Thyroid gland (tissue), 4 donors: ENCODE measurements at places on chromosomes 7 and 10. TPM values are rescaled to one million over a fixed set of nuclear protein-coding genes. Genes with fewer than 3 reads are reported as not detected.

GRCh38 chr7:105131890-105132289, 117.9 kb downstream of the KMT2E start:
- no peak for DNase-seq
- H3K36me3 ChIP-seq: no peaks in the 10 kb centered on the region
- no peaks in the 10 kb centered on the region for H3K4me1 ChIP-seq

- H3K27ac ChIP-seq: no peak overlapping the region
- no peaks in the 10 kb centered on the region for H3K27me3 ChIP-seq
- H3K4me3 ChIP-seq: no peak overlapping the region
- DNase-seq: no peak
- H3K36me3 ChIP-seq: no peaks in the 10 kb centered on the region
Observed at GRCh38 chr7:118844748-118845147, 620.2 kb downstream of the ANKRD7 start.

DNA sequence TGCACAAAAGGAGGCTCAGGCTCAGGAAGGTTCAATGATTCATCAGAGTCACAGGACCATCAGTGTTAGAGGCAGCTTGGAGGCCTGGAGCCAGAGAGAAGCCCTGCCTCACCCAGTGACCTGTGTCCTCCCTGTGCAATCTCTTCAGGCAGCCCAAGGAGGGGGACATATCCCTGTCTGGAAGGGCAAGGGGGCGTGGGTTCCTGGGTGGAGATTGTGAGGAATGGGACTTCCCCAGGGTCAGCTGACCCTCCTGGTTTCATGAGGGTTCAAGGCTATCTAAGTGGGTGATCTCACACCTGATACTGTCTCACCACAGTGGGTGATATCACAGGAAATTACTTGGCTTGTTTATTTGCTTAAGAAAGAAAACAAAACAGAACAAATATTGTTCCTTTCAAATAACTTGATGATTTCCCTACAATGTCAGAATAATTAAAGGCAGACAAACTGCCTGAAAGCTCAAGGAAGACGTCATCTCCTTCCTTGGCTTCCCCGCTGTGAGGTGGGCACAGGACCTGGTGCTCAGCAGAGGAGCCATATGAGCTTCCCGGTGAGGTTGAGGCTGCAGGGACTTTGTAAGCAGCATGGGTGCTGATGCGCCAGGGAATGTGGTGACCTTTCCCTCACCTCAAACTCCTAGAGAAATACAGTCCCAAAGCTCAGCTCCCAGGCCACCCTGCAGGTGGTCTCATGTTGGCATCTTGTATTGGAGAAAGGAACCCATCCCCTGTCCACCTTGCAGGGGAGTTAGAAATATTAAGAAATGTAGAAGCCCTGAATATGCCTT, 763.2 kb downstream of the GRID1 start:
- H3K27me3 ChIP-seq: no peaks in the 10 kb centered on the region
- H3K27ac ChIP-seq: no peak overlapping the region
- H3K4me3 ChIP-seq: no peak overlapping the region
- H3K4me1 ChIP-seq: peaks cover 10% of the 10 kb centered on the region
- DNase-seq: no peak
- H3K36me3 ChIP-seq: no peaks in the 10 kb centered on the region

DNA sequence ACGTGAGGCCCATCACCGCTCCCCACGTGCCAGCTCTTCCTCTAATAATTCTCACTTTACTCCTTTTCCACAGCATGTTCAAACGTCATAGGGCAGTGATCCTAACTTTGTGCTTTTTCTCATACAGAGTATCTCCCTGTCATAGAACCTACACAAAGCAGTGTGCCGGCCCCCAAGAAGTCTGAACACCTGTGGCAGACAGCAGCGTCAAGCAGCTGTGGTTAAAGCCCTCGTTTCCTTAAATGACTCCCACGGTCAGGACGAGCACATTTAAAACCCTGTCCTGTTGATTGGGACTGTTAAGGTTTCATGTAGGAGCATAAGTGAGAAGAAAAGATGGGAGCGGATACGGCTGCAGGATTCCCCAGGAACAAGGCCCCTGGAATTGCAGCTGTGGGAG, 267.2 kb downstream of the DIP2C start:
- no peak overlapping the region for H3K4me3 ChIP-seq
- DNase-seq: no peak
- H3K27me3 ChIP-seq: no peaks in the 10 kb centered on the region
- no peak overlapping the region for H3K27ac ChIP-seq
- H3K4me1 ChIP-seq: no peaks in the 10 kb centered on the region
- H3K36me3 ChIP-seq: no peaks in the 10 kb centered on the region

- no peak overlapping the region for H3K4me3 ChIP-seq
- no peak overlapping the region for H3K27ac ChIP-seq
- H3K4me1 ChIP-seq: no peaks in the 10 kb centered on the region
Observed at GRCh38 chr10:120998251-120998650, 147.1 kb downstream of the WDR11 start.

DNA sequence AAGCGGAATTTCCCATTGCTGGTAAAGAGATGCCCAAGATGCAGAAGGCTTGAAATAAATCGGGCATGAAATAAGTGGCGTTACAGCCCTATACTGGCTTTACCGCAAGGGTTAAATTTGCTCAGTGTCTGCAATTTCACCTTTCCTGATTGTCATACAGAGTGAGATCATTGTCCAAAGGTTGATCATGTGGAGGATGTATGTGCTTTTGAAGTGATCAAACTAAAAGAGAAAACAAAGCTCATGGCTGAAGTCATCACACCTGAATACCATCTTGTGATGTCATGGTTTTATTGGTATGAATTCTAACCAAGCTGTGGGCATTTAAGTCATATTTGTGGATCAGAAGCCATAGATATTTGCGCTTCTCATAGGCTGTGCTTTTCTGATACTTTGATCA, 635.5 kb downstream of the AUTS2 start:
- no peaks in the 10 kb centered on the region for H3K27me3 ChIP-seq
- DNase-seq: no peak
- no peak overlapping the region for H3K4me3 ChIP-seq

DNA sequence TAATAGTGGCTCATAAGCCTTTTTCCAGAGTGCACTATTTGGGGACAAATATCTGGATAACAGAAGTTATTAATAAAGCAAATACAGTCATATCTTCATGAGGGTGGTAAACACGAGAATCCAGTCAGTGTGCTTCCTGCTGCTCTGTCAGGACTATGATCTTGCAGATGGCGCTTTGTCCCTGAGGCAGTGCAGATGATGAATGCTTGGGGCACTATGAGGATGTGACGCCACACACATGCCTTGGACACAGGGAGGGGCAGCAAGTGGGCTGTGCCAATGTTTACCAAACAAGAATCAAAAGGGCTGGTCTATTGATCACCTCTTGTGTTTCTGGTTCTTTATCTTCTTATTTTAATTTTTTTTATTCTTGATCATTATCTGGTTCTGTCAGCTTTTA, 79.8 kb downstream of the GAD2 start:
- no peak overlapping the region for H3K4me3 ChIP-seq
- H3K4me1 ChIP-seq: no peaks in the 10 kb centered on the region
- H3K36me3 ChIP-seq: no peaks in the 10 kb centered on the region
- H3K27me3 ChIP-seq: no peaks in the 10 kb centered on the region
- DNase-seq: no peak

DNA sequence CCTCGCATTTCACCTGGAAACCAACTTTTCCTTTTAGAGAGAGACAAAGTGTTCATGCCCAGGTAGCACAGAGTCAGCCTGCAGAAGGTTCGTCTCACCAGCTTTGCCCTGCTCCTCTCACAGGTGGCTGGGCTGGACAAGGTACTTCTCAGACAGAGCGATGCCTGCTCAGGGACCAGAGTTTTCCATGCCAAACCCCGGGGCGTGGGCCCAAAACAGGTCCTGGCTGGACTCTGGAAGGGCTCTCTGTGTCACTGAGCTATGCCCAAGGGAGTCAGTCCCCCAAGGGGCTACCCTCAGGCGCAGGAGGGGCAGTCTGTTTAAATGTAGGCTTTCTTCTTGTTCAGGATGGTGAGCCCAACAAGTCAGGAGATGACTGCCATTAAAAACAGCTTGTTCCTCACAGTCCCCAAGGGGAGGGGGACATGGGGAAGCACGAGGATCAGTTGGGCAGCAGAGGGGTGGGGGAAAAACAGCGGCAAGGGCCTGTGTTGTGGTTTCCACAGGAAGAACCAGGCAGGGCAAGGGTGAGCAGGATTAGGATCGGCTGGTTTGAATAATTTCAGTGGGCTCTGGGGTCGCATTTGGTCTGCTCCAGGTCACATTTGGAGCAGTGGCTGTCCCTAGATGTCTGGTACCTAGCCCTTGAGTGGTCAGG, 55.5 kb upstream of the FIGNL1 start:
- H3K36me3 ChIP-seq: no peaks in the 10 kb centered on the region
- no peak for DNase-seq
- H3K27ac ChIP-seq: no peak overlapping the region
- no peaks in the 10 kb centered on the region for H3K27me3 ChIP-seq
- H3K4me3 ChIP-seq: no peak overlapping the region
- no peaks in the 10 kb centered on the region for H3K4me1 ChIP-seq

DNA sequence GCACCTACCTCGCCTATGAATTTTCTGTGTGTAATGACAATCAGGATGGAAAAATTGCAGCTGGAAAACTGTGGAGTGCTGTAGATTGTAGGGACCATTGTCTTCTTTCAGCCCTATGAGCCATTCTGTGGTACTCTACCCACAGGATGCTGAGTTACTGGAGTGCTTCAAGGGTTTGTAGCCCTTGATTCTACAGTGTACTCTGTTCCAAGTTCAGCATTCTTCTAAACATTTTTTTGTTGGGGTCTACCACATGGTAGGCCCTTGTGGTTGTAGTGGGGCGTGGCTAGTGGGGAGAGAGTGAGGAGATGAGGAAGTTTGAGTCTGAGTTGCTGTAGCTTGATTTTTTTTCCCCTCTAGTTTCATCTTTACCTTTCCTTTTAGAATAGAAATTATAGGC, 33.5 kb downstream of the REEP3 start:
- H3K27me3 ChIP-seq: no peaks in the 10 kb centered on the region
- no peaks in the 10 kb centered on the region for H3K36me3 ChIP-seq
- peak; percentile 47 for DNase-seq
- H3K4me3 ChIP-seq: no peak overlapping the region
- H3K27ac ChIP-seq: no peak overlapping the region

GRCh38 chr10:88852327-88852726, 683 bp upstream of the ANKRD22 start:
- H3K27ac ChIP-seq: no peak overlapping the region
- no peaks in the 10 kb centered on the region for H3K36me3 ChIP-seq
- H3K27me3 ChIP-seq: no peaks in the 10 kb centered on the region
- H3K4me1 ChIP-seq: peaks cover 5% of the 10 kb centered on the region

Gene UCMA
- not detected for total RNA-seq
